Right ventricle myocardium superior (tissue), 1 donor: ENCODE measurements at places on chromosomes 1 and 21.

GRCh38 chr1:15965228-15965767 lies 10.6 kb downstream of the ZBTB17 start:
- no peak for DNase-seq

DNA sequence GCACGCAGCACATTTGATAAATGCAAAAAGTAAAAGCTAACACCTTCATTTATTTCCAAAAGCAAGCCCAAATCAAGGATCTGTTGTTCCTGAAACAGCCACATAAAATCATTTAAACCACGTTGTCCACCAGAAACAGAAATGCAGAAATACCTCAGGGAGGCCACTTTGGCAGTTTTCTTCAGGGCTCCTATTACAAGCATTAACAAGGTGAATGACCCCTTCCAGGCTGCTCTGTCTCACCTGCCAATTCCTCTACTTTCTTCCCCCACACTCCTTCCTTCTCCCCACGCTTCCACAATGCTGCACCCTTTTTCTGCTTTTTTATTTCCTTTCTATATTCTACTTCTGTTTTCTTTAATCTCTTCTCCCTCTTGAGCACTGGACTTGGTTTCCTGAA lies 55.0 kb upstream of the PTGFRN start:
- no peak for DNase-seq

DNA sequence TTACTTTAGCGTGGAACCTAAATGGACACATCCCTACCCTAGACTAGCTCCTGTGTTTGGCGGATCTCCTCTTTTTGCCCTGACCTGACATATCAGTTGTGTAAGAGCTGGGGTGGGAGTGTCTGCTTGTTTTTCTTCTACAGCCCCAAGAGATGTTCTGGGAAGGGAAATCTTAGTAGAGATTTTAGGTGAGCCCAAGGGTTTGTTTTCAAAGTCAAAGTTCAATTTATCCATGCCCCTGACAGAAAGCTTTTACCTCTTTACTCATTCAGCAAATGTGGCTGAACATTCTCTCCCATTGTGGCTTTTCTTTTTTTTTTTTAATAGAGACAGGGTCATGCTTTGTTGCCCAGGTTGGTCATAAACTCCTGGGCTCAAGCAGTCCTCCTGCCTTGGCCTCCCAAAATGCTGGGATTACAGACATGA lies 7.3 kb upstream of the TARS2 start:
- DNase-seq, result no peak

DNA sequence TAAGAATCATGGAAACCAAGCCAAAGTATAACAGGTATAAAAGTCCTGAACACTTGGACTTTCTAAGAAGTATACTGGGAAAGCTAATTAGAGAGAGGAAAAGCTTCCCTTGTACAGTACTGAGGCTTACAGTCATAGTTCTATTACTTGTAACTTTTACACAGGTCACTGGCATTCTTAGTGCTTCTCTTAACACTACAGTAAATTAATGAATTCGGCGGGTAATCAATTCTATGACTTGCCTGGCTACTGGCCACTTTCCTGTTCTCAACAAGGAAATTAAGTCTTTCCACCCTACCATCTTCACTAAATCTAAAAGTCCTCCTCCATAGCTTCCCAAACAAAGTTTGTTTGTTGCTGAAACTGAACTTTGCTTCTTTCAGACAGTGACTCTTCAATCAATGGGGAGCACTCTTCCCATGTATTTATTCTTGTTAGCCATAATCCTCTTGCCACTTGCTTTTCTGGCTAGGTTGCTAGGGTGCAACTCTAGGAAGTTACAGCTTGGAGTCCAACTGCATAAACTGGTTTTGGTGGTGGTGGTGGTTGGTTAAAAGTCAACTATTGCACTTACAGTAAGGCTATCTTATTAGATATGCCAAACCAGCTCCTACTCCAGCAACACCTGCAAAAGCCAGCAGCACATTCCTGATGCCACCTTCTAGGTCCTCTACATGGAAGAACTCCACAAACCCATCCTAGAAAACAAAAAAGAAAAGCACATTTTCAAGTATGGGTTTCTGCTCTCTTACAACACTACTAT lies 2.4 kb downstream of the MCL1 start:
- no peak for DNase-seq

GRCh38 chr1:205929496-205930194 lies 13.6 kb downstream of the SLC26A9 start:
- no peak for DNase-seq

- DNase-seq, result no peak
Observed at GRCh38 chr1:110212169-110213142, 2.3 kb downstream of the KCNC4 start.

DNA sequence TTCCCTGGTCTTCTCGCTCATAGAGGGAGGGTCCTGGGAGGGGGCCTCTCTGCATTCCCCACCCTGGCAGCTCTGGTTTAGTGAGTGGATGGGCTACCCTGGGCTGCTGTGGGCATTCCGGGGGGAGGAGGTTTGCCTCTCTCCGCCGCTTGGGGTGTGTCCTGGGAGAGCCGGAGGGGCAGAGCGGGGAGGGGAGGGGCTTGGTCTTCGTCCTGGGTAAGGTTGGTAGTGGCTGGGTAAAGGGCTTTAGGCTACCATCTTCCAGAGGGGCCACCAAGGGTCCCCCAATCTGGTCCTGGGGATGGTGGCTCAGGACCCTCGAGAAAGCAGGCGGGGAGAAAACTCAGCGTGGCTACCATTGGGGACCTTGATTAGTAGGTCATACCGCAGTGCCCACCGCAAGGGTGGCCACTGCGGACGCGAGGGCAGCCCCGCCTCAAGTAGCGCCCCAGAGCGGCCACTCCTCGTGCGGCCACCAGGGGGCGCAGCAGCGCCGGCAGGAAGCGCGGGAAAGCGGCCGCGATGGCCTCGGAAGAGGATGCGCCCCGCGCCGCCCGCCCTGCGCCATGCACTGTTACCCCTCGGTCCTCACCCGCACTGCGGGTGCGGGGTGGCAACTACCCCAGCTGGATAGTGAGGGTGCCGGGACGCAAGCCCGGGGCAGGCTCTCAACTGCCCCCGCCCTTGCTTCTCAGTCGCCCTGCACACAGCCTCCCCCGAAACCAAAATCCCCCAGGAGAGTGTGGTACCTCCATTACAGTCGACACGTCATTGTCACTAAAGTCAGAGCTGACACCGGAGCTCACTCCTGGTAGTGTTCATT lies 44.1 kb upstream of the SLC25A33 start:
- DNase-seq, result peak; percentile 77
